ENCODE measurements at places on chromosomes 12 and 14. TPM values are rescaled to one million over a fixed set of nuclear protein-coding genes. Genes with fewer than 3 reads are reported as not detected.

C12orf54 gene
- not detected for total RNA-seq

PLA2G1B gene
- total RNA-seq = not detected

C12orf50 gene
- total RNA-seq = not detected

NGB gene
- total RNA-seq = not detected

JDP2 gene
- 40.6 TPM for total RNA-seq

ACVRL1 gene
- total RNA-seq = not detected
